ENCODE measurements at places on chromosomes 3 and 15. TPM values are rescaled to one million over a fixed set of nuclear protein-coding genes. Genes with fewer than 3 reads are reported as not detected.

DNA sequence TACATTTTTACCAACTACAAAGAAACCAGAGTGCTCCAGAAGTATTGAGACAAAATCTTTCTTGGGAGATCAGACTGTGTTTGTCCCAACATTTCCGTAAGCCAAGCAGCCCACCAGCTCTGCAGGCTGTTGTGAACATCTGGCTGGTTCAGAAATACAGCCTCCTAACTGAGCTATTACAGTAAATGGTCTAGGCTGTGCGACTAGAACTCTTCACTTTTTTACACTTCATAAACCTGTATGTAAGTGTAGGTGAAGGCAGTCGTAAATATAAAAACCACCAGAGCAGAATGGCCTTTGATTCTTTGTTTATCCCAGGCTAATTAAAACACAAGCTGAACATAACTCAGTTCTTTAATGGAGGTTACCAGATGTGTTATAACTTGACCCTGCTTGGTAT is 235.3 kb downstream of the ARRDC4 start:
- DNase-seq, result no peak

DNA sequence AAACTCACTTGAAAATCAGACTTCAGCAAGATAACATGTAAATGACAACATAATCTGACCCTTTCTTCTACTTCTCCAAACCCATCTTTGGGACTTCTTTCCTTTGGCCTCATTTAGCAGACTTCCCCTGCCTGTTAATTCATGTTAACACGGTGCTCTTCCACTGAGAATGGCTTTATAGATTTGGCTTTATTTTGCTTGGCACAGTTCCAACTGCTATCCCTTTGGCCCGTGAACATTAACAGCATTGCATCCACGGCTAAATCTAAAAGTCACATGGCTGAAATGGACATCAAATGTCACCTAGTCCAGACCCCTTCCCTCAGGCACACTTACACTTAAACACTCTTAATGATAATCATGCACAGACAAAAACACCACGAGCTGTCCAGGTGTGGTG is 3.8 kb downstream of the ZMAT3 start:
- no peak for DNase-seq

The ADGRG7 gene
- total RNA-seq, result not detected

DNA sequence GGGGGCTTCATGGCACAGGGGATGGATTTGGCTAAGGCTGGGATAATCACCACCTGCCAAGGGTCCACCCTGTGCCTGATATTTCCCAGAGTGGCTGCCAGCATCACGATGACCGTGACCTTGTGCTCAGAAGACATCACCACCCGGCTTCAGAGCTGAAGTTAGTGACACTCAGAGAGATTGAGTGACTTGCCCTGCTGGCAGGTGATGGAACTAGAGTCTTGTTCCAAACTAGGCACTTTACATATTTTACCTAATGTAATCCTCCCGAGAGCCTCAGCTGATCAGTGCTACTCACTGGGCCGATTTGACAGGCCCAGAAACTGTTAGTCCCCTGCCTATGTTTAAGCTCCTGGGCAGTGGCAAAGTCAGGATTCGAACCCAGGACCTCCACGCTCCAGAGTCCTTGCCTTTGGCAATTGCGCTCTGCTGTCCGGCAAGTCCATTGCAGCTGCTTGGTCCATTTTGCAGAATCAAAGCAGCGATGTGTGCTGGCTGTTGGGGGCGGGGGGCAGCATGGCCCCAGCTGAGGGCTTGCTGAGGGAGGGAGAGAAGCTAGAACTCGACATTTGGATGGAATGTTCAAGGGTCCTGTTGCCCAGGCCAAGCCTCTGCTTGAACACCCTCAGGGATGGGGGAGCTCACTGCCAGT is 74.8 kb upstream of the GATA2 start:
- DNase-seq, result no peak

GRCh38 chr3:10680796-10681195 is 135.2 kb upstream of the SLC6A11 start:
- DNase-seq, result no peak
